ENCODE measurements at places on chromosomes 6 and 20.

- peak; percentile 39 for DNase-seq
Measured at GRCh38 chr6:44456070-44456965, 68.8 kb downstream of the CDC5L start.

DNA sequence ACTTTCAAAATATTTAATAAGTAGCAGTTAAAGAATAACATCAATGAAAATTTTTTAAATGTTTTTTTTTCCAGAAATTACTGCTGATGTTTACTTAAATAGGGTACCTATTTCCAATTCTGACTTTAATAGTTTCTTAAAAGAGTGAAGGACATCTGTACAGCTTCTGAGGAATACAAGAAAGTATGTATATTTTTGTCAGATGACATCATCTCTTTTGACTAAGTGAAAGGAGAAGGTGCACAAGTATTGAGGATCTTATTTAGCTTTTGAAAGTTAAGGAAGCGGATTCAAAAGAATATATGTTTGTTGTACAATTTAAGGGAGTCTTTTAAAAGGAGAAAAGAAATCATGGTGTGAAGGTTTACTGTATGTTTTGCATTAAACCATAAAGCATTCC lies 90.0 kb upstream of the SLC35B3 start:
- no peak for DNase-seq

GRCh38 chr20:61635721-61636455 lies 383.8 kb downstream of the CDH4 start:
- DNase-seq: no peak

- DNase-seq: no peak
Measured at GRCh38 chr6:19789100-19789803, 47.9 kb upstream of the ID4 start.

DNA sequence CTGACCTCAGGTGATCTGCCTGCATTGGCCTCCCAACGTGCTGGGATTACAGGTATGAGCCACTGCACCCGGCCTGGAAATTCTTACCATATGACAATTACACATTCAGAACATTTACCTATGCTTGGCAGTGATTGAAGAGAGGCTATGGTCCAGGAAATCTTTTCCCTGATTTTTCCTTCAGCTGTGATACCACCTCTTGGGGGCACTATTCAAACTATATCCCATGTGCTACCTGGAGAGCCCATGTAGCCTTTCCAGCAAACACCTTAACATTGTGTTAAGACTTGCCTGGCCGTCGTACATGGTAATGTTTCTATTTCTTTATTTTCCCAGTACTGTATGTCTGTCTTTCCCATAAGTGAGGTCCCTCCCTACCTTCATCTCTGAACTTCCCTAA lies 61.7 kb upstream of the C20orf144 start:
- no peak for DNase-seq

DNA sequence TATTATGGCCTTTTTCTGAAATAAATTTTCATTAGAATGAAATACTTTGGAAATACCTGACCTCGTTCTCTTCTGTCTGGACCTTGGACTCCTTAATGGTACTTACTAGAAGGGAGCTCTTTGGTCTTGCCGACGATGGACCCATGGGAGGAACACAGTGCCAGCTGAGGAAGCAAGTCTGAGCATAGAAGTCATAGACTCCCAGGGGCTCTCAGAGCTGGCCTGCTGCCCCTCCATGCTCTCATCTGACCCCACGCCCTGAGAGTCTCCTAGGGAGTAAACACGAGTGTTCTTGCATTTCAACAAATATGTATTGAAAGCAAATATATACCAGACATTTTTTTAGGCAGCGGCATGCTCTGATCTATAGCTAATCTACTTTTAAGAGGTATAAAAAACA lies 87.8 kb downstream of the PLEKHG1 start:
- no peak for DNase-seq

DNA sequence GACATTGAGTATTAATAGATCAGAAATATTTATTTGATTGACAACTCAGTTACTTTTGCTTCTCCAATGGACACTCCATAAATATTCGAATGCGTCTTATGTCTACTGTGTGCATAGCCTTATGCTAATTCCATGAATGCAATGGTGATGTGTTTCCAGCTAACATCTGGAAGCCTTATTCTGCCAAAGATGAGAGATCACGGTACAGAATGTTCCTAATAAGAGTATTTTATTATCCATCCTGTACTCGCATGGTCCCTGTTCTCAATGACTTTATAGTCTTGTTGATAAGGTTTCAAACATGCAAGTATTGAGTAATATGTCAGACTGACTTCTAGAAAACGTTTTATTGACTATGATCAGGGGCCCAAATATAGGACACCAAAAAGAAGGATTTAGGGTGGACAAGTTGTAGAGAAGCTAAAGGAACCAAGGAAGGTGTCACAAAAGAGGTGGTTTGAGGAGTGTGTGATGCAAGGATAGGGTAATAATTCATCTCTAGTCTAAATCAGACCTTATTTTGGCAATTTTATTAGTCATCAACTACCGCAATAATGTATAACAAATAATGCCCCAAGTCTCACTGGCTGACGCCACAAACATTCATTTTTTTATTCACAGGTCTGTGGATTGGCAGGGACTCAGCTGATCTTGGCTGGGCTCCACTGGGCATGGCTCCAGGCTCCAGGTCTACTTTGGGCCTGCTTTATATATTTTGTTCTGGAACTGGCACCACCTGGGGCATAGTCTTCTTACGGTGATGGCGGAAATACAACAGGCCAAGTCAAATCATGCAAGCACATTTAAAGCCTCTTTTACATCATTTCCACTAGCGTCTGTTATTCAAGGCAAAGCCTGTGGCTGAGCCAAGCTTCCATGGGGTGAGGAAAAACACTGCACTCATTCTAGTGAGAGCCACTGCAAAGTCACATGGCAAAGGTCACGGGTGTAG lies 24.5 kb upstream of the CD83 start:
- DNase-seq: no peak

DNA sequence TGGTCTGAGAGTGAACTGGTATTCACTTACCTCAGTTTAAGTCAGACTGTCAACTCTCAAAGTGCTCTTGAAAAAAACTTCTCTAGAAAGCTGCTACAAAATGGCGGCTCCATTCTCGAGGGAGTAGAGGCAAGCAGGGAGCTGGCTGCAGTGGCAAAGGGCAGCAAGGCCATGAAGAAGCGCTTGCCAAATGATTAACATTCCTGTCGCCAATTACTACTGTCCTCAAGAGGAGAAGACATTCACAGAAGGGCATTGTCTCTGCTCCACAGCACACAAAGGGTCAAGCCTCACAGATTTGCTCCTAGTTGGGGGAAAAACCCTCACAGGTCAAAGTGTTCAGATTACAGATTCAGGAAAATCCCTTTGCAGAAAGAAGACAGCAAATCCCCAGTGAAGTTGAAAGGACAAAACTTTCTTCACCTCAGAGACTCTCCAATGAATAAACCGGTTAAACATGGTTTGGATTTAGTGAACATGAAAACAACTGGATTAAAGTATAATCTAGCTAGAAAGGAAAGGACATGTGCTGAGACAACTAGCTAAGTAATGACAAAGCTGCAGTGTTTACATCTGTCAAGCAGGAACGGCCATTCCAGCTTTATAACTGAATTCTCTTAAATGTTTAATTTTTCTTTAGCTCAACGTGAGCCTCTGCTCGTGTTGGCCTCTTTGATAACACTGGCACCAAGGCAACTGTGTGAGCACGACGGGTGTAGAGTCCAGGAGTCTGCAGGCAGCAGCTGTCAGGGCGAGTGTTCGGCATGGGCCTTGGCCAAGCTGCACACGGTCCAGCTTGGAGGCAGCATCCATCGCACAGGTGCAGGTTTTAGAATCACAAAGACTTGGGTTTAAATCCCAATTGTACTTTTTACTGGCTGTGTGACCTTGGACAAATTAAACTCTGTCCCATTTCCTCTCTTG lies 37.6 kb downstream of the NR2E1 start:
- DNase-seq: no peak

DNA sequence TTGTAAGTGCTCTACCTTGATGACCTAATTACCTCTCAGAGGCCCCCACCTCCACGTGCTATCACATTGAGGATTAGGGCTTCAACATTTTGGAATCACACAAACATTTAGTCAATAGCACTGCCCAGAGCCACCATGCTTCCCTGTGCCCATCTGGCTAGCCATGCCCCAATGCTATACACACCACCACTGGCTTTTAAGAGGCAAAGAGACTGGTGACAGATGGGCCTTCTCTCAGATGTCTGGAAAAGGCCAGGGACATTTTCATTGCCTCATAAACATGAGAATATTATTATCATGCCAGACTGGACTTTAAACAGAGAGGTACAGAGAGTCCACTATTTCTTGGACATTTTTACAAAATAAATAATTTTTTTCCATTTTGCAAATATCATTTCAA lies 29.8 kb downstream of the TRMT6 start:
- no peak for DNase-seq

DNA sequence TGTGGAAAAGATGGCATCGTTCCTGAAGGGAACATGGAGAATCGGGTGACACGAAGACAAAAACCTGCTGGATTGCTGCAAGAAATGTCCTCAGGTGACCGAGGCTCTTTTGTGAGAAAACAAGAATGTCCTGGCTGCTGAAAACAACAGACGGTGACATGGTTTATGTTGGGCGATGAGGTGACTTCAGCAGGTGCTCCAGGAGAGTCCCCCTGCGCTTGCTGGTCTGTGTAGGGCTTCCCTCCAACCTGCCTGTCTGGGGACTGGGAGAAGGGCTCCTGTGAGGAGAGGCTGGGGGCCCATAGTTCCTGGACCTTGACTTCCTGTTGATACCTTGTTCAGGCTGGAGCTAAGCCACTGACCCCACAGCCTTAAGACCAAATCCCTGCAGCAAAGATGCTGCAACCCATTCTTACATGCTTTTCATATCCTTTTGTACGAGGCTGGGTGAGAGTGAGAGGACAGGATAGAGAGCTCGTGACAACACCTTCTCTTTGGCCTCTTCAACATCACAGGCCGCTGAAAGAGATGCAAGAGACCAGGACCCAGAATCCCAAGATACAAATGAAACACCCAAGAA lies 134.8 kb downstream of the CD83 start:
- no peak for DNase-seq

DNA sequence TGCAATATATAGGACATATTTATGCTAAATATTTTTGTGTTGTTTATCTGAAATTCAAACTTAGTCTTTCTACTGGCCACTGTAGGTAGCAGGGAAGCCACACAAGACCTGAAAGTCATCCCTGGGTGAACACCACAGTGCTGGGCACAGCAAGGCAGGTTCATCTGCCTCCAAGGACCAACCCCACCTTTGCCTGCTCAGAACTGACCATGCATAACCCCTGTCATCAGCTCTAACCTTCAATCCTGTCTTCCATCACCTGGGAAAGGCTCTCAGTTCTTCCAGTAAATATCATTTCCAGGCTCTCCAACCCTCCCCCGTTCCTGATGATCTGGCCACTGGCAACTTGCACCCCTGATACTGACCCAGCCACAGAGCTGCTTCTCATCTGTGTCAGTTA lies 32.7 kb upstream of the CST7 start:
- DNase-seq: no peak

DNA sequence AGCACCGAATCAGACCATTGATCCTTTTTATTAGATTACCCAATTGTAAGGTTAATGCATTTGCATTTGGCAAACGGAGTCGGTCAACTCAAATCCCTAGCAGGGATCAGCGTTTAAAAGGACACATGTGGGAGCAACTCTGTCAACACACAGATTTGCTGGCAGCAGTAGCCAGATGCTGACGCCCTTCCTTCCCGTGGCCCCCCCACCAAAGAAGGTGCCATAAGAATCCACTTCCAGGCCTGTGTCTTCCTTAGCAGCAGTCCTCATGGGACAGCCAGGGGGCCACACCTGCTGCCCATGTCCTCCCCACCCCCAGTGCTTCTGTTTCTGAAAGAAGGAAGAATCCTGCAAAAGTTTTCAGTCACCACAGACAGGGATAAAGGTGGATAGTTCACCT lies 24.5 kb upstream of the MAFB start:
- DNase-seq: no peak

DNA sequence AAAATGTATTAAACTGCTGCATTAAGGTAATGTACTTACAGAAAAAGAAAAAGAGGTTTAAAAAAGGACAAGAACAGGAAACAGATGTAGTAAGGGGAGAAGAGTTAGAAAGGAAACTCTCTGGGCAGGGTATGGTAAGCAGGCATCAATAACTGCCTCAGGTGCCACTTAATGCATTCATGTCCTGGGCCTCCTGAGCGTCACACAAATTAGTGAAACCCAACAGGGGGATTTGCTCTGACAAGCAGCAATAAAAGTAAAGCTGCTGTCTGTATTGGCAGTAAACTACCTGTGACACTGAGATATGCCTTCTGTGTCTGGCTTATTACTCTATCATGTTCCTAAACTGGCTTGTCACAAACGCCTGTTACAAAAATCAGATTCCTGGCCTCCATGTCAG lies 1.5 kb upstream of the EFHC1 start:
- DNase-seq: no peak

- no peak for DNase-seq
Measured at GRCh38 chr6:116450185-116450710, 10.9 kb upstream of the CALHM6 start.

- peak; percentile 58 for DNase-seq
Measured at GRCh38 chr6:28634761-28635546, 109.3 kb downstream of the GPX5 start.

DNA sequence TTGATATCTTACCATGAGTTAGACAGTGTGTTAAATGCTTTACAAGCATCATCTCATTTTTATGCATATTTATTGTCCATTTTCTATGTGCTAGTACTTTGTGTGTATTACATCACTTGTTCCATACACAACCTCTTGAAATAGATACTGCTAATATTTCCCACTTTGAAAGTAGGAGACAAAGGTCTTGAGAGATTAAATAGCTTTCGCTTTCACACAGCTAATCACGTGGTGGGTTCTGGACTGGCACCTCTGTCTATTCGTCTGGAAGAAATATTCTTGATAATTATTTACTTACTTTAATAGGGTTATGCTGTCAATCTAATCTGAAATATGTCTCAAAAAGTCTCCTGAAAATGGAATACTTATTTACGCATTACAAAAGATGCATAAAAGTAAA lies 30.2 kb downstream of the EPHA7 start:
- no peak for DNase-seq

- DNase-seq: no peak
Measured at GRCh38 chr20:18197382-18198070, 59.9 kb downstream of the KAT14 start.

GRCh38 chr20:58322083-58322482 lies 12.6 kb downstream of the RAB22A start:
- no peak for DNase-seq

GRCh38 chr6:69942485-69942884 lies 76.1 kb downstream of the COL19A1 start:
- DNase-seq: no peak

- DNase-seq: no peak
Measured at GRCh38 chr6:105839266-105839665, 246.9 kb upstream of the PRDM1 start.

- DNase-seq: no peak
Measured at GRCh38 chr20:5316188-5317158, at the start of gene PROKR2. Gene PROKR2, minus strand, starts transcription at chr20:5316954. Its CDS starts 2,585 bp downstream, at chr20:5314369.

Measured in NCI-H748 treated with DMSO at 0.1 percent for 48 hours (cell line).